RWPE1 (cell line): ENCODE measurements at places on chromosomes 13 and 19.

- no peak for DNase-seq
Observed at GRCh38 chr19:37564624-37565369, 29.8 kb downstream of the ZNF571 start.

DNA sequence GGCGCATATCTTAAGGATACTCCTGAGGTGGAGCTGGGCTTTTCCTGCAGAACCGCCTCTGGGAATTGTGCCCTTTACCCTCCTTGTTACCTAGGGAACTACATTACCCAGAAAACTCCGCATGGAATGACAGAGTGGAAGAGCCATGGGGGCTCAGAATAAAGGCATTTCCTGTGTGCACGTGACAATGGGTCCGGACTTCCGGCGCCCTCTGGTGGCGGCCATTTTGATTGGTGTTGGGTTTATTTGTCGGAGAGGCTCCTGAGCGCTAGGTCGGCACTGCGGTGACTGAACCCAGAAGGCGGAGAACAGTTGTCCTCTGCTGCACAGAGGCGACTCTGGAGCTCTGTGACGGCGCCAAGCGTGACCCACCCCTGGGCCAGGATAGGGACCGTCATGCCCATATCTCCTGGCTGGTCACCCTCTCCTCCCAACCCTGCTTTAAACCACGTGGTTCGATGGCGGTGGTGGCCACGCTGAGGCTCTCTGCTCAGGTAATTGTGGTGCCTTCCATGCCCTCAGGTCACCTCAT, at the start of gene ZNF587B:
ZNF587B (plus strand) TSS at position 229 of the 532 bp plus-strand sequence; CDS start at position 459, 230 bp downstream.
- no peak for DNase-seq

DNA sequence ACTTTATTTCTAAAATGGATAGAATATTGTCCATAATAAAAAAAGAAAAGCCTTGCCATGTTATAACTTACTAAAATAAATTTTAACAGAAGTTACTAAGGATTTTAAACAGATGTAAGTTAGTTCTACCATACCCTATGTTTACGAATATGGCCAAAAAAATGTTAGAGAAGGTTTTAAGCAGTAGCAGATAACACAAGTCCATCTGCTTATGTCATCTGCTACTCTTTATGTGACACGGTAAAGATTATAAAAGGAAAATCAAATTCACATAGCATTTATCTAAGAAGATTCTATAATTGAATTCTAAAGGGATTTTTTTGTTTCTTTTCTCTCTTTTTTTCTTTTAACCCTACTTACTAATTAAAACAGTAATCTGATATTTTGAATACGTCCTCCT, 114.2 kb upstream of the MIR17HG start:
- no peak for DNase-seq

DNA sequence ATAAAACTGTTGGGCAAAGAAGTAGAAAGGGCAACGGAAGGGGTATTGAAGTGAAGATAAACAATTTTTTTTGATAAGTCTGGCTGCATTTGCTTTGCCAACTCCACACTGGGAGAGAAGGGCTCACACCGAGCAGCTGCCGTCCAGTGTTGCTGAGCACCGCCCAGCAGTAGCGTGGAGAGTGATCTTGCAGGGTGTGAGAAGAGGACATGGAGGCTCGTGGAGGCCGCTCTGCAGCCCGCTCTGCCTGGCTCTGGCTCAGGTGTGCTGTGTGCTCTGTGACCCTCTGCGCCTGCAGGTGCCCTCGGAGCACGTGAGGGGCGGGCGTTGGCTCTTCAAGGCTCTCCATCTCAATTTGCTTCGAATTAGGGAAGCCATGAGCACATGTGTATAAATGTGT, 35.9 kb upstream of the TEX29 start:
- DNase-seq: no peak

GRCh38 chr19:44757057-44757734, 8.7 kb downstream of the BCL3 start:
- DNase-seq: no peak

- no peak for DNase-seq
Observed at GRCh38 chr19:36420961-36421748, 2.7 kb upstream of the ZFP82 start.

DNA sequence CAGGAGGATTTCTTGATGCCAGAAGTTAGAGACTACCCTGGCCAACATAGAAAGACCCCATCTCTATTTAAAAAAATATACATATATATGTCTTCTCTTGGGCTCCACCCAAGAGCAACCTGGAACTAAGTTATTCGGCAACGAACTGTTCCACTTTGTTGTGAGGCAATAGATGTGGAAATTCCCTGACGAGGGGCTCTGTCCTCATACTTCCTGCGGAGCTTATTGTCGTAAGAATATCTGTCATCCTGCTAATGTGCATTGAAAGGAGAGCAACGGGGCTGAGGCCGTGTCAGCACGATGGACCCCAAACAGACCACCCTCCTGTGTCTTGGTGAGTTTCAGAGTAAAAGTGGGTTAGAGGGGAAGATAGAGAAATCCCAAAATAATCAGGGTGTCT, at the start of gene FCAR:
FCAR (plus strand) TSS at position 246 of the 400 bp plus-strand sequence; CDS start at position 301, 55 bp downstream.
- DNase-seq: no peak

GRCh38 chr13:93268327-93269028, 41.9 kb downstream of the GPC6 start:
- no peak for DNase-seq

GRCh38 chr19:45501730-45502014, 3.4 kb downstream of the PPM1N start:
- DNase-seq: no peak

- no peak for DNase-seq
Observed at GRCh38 chr19:38288123-38288855, 15.8 kb upstream of the C19orf33 start.

- DNase-seq: no peak
Observed at GRCh38 chr13:51067706-51068105, 43.4 kb downstream of the C13orf42 start.

- no peak for DNase-seq
Observed at GRCh38 chr13:44668688-44669087, 92.6 kb upstream of the TSC22D1 start.
